ENCODE measurements at places on chromosomes 5 and 9.

DNA sequence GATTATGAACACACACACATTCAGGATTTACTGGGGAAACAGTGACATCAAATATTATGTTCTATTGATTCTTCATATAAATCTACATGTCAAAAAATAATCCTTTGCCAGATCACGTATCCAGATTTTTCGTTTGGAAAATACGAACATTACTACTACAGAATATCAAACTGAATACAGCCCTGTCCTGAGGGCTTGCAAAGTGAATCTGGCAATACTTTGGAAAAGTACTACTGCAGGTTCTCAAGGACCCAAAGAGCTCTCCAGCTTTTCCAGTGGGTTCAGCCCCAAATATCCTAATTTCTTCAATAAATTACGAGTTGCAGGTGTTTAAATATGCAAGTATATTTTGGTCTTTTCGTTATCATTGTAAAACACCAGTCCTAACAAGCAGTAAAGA lies 411 bp upstream of the NDUFS4 start:
- no peak for DNase-seq

DNA sequence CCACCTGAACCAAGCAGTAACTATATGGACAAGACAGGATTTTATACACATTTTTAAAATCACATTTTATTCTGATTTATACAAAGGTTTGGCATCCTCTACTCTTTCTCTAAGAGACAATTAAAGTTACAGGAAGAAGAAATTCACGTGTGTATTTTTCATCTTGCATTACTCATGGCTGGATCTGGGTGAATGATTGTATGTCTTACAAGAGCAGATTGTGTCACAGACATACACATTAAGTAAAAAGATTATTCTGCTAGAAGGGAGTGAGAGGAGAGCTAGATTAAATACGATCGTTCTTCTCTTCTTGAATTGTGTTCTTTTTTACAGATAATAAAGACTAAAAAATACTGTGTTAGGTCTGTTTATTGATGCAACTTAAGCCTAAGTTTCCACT lies 20.8 kb upstream of the CEP120 start:
- no peak for DNase-seq

DNA sequence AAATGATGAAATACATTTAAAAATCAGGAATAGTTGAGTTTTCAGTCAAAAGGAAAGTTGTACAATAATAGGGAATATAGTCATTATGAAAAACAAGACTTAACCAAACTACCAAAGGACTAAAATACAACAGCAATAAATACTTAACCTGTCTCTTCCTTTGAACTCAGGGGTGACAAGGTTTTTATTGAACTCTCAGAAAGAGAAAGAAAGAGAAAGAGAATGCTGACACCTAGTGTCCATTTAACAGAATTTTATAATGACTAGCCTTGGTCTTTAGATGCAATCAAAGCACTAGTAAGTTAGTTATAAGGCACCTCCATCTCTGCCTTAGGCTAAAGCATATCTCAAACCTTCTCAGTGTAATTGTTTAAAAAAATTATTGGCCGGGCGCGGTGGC lies 47.5 kb downstream of the UIMC1 start:
- DNase-seq = peak; percentile 23

- DNase-seq = no peak
These were observed 155.9 kb upstream of the COL5A1 start for GRCh38 chr9:134485653-134486052.

DNA sequence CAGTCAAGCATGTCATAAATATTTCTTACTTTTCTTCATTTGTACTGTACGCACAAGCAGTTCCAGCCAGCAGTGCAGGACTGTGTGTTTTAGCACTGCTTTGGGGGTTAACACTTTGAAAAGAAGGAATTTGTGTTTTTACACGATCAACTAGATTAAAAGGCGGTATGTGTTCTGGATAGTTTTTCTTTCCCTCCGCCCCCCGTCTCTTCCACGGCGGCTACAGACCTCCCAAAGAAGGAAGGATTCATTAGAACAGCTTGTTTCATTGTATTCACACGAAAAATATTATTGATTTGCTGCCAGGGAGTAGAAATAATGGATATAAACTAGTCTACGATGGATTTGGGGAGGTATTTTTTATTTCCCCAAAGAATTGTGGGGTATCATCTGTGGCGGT lies 336.8 kb upstream of the RFX3 start:
- DNase-seq = peak; percentile 57

- no peak for DNase-seq
These were observed 115.2 kb upstream of the LHFPL2 start for GRCh38 chr5:78763659-78764189.

GRCh38 chr5:127066721-127067120 lies 6.6 kb downstream of the C5orf63 start:
- no peak for DNase-seq

GRCh38 chr9:124741662-124742061 lies 29.4 kb downstream of the NR6A1 start:
- no peak for DNase-seq

DNA sequence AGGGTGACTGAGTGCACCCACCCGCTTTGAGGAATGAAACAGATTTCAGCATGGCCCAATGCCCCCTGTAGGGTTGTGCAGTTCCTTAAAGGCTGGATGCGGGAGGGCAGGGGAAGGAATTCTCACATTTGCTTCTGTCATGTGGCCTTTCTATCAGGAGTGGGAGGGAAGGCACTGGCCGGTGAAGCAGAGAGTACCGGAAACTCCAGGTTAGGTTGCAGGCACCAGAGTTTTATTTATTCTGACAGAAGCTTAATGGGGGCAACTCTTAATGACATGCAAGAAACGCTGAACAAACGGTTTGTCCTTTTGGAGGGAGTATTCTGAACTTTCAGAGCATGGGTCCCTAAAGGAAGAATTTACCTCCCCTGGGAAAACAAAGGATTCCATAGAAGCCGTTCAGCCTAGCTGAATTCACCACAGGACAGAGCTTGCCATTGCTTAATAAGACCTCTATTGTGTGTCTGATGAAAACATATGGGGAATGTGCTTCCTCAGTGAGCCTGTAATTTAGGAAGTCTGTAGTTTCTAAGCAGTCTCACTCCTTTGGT lies 44.1 kb upstream of the EQTN start:
- peak; percentile 14 for DNase-seq

- peak; percentile 46 for DNase-seq
These were observed 11.9 kb downstream of the FAM219A start for GRCh38 chr9:34446468-34446891.

DNA sequence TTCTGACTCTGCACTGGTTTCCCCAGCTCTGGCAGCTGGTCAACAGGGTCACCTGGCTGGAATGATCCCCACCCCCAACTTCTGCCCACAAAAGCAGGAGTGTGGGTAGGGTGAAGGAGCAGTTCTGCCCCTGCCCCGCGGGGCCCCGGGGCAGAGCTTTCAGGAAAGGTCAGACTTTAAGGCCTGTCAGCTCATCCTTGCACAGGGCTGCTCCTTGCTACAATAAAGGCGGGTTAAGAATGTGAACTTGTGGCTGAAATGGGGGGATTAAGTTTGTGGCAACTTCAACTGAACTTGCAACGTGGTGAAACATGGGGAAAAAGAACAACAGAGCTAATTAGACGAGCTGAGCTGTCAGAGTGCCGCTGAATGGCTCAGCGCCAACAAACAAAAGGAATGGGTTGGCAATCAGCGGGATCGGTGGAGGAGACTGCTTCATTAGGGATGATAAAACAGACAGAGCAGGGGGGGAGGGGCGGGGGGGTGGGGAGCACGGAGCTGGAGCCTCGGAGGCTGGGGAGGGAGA lies 50.8 kb downstream of the CRB2 start:
- peak; percentile 43 for DNase-seq

DNA sequence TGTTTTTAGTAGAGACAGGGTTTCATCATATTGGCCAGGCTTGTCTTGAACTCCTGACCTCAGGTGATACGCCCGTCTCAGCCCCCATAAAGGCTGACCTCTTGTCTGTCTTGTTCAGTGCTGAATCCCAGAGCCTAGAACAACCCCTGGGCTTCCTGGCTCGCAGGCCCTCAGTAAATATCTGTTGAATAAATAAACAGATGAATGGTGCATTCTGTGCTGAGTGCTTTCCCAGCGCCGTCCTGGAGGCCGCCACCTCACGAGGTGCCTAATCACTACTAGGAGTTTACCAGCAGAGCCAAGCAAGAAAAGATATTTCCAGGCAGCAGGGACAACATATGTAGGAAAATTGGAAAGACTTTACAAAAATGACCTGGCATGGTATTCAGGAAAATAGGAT lies 88.5 kb downstream of the SNX24 start:
- no peak for DNase-seq

DNA sequence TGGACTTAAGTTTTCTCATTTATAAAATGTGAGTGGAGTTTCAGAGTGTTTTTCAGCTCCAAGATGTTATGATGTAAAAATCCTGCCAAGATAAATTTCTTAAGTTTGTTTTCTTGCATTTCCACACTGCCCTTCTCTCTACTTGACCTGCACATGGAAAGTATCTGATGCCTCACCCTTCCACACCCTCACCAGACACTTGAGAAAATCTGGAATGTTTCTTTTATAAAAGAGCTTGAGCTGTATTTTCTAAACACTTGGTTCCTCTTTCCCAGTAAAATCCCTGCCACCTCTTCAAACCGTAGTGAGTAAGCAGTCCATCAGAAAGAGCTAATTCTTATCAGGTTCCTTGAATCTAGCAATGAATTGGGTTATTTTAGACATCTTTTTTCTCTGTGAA lies 42.9 kb downstream of the FOXD1 start:
- DNase-seq = no peak

DNA sequence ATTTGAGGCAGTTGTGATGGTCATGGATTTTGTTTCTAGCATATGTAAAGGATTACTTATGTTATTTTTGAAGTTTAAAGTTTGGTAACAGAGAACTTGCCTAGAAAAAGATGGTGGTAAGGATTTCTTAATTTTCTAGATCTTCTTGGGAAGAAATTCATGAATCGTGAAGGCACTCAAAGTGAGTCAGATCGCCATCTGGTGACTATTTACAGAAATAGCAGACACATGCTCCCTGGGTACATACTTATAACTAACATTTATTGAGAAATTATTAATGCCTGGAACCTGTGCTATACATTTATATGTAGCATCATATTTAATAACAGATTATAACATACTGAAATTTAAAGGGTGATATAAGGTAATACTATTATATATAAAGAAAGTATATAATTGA lies 299.7 kb downstream of the IZUMO3 start:
- peak; percentile 33 for DNase-seq

GRCh38 chr5:75678155-75678554 lies 39.1 kb downstream of the POC5 start:
- no peak for DNase-seq

- no peak for DNase-seq
These were observed 292.2 kb downstream of the ARHGAP26 start for GRCh38 chr5:143062379-143062778.

DNA sequence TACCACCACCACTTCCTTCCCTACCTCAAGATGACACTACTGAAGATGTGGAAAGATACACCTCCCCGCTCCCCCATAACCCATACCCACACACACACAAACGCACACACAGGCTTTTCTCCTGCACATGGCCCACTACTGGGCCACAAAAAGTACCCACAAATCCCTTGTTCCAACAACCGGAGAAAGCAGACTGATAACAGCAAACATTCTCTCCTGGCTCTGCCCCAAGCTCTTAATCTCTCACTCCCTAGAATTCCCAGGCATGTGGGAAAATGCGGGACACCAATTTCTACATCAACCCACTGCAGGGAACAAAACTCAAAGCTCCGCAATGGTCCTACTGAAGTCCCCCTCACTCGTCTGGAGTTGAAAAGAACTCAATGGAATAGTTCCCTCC lies 611.0 kb upstream of the KLF4 start:
- DNase-seq = no peak

DNA sequence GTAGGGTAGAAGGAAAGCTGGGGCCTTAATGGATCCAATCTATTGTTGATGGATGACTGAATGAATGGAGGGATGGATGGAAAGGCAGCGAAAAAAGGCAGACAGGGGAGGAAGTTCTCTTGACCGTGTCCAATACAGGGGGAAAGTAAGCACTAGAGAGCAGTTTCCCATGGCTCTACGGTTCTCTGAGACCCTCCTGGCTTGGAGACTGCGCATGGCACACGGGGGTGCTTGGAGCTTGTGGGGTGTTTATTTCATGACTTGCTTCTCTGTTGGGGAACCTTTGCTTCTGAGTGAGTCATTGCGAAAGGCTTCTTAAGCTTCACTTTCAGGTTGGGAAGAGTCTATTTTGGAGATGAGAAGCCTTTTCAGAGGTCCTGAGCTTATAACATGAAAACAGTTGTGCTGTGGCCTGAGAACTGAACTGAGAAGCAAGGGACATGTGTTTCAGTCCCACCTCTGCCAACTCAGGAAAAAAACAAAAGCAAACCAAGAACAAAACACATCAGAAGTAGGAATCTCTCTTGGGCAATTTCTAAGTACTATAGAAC lies 12.8 kb upstream of the TEX48 start:
- DNase-seq = no peak

GRCh38 chr9:22143799-22144625 lies 134.9 kb upstream of the CDKN2B start:
- DNase-seq = no peak

GRCh38 chr5:66744040-66744439 lies 147.8 kb downstream of the MAST4 start:
- peak; percentile 36 for DNase-seq

- DNase-seq = no peak
These were observed 5.2 kb upstream of the RAPGEF6 start for GRCh38 chr5:131640043-131640856.

GRCh38 chr5:38641003-38641402 lies 84.6 kb upstream of the LIFR start:
- DNase-seq = no peak

GRCh38 chr9:8736805-8737204 lies 937.2 kb upstream of the DMAC1 start:
- DNase-seq = no peak

DNA sequence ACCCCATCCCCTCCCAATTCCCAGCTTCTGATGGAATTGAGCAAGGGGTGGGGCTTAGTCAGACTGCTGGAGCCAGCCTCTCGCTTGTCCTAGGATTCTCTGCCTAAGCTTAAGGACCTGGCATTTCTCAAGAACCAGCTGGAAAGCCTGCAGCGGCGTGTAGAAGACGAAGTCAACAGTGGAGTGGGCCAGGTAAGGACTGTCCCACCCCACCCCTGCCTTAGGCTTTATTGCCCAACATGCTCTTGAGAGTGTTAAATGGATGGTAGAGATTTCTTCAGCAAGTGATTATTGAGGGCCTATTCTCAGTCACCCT lies 1.1 kb downstream of the SLC35A4 start:
- no peak for DNase-seq

- DNase-seq = no peak
These were observed 151.0 kb upstream of the ADAMTS16 start for GRCh38 chr5:4989118-4989517.

GRCh38 chr5:37424441-37424840 lies 45.3 kb downstream of the WDR70 start:
- DNase-seq = no peak

GRCh38 chr9:93826209-93826608 lies 128.9 kb downstream of the BARX1 start:
- no peak for DNase-seq

Measured in fibroblast of skin of right biceps (primary cell).